Activated CD8-positive, alpha-beta memory T cell treated with anti-CD3 and anti-CD28 coated beads, Interleukin-2, amount 10 ng/mL, durations not matched to agents 7 days and 5 days (primary cell): ENCODE measurements at places on chromosomes 16 and 17.
A peak's percentile ranks its signal among the peaks of the same experiment; 100 is the strongest.

DNA sequence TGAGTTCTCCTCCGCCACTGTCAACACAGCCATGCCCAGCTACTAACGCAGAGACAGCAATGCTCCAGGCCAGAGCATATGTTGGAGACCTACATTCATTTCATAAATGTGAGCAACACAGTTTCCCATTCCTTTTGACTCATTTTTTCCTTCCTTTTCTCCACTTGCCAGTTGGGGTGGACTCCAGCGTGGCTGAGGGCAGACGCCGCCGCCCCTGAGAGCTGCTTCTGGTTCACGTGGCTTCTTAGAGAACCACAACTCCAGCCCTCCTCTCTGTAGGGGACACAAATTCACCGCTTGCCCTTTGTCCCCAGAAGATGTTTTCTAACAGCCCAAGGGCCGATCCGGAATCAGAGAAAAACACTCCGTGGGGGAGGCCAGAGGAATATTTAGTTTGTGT lies 45.8 kb upstream of the ZCCHC14 start:
- no peak for DNase-seq
- H3K27me3 ChIP-seq, result peaks cover 51% of the 10 kb centered on the region
- no peak overlapping the region for H3K4me3 ChIP-seq
- peaks cover 4% of the 10 kb centered on the region for H3K4me1 ChIP-seq
- no peaks in the 10 kb centered on the region for H3K36me3 ChIP-seq
- no peak overlapping the region for H3K27ac ChIP-seq

DNA sequence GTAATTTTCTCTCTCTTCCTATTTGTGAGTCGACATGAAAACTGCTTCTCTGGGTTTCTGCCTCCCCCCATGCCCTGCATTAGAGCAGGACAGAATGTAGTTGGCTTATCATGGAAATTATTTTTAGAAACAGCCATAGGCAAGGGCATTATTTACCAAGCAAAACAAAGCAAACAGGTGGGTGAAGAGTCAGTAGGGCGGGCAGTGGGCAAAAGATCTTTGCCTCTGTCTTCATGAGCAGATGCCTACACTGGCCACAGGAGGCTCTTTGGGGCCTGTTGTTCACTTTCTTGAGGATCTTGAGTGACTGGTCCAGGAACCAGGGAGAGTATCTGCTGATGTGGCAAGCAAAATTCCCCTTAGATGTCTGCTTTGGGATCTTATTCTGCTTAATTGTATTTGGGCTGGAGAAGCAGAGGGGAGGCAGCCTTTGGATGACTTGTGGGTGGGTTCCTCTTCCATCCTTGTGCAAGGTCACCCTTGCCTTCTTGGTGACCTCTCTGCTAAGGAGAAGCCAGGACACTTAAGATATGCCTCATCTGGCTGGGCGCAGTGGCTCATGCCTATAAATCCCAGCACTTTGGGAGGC lies 42.5 kb upstream of the CLEC19A start:
- DNase-seq, result no peak
- no peaks in the 10 kb centered on the region for H3K27me3 ChIP-seq
- no peak overlapping the region for H3K4me3 ChIP-seq
- no peak overlapping the region for H3K27ac ChIP-seq
- no peaks in the 10 kb centered on the region for H3K36me3 ChIP-seq

DNA sequence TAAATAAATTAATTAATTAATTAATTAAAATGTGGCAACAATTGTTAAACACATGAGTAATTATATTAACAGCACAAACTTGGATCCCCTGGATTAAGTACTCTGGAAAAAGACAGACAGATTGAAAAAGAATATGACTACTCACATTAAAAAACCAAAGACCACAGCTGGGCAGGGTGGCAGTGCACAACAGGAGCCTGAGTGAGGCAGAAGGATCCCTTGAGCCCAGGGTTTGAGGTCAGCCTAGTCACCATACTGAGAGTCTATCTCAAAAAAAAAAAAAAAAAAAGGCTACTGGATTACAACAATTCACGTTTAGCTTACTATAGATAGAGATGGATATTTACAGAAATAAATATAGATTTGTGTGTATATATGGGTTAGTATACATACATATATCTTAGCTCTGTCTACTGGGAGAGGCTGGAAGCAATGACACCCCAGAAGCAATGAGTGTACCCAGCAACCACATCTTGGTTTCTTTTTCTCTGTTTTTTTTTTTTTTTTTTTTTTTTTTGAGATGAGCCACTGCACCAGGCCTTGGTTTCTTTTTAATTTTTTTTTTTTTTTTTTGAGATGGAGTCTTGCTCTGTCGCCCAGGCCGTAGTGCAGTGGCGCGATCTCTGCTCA lies 10.6 kb upstream of the SUZ12 start:
- no peak overlapping the region for H3K4me3 ChIP-seq
- peaks cover 8% of the 10 kb centered on the region for H3K4me1 ChIP-seq
- peak; percentile 67 for DNase-seq
- no peaks in the 10 kb centered on the region for H3K36me3 ChIP-seq
- H3K27ac ChIP-seq, result peak overlapping the region; percentile 63

- no peaks in the 10 kb centered on the region for H3K27me3 ChIP-seq
- peak; percentile 90 for DNase-seq
- peak within 1 kb of the TSS; percentile 71 for H3K27ac ChIP-seq
- peak within 1 kb of the TSS; percentile 71 for H3K4me3 ChIP-seq
- H3K4me1 ChIP-seq, result peaks cover 40% of the 10 kb centered on the region
These were observed at the start of gene NAE1 for GRCh38 chr16:66830422-66831404. Gene NAE1 (minus strand): TSS chr16:66830976. CDS start chr16:66830899, 77 bp downstream.

DNA sequence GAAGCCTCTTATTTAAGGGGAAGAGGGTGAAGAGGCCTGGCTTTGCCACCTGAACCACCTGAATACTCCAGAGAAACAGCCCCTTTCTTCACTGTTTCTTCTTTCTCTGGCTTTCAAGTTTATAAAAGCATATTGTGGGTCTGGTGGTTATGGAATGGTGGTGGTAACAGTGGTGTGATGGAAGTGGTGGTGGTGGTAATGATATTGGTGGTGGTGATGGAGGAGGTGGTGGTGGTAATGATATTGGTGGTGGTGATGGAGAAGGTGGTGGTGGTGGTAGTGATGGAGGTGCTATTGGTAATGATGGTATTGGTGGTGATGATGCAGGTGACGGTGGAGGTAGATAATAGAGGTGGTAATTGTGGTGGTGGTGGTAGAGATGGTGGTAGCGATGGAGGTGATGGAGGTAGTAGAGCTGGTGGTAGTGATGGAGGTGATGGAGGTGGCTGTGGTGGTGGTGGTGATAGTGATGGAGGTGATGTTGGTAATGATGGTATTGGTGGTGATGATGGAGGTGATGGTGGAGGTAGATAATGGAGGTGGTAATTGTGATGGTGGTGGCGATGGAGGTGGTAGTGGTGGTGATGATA lies 14.1 kb upstream of the C1QL1 start:
- no peak overlapping the region for H3K27ac ChIP-seq
- H3K27me3 ChIP-seq, result peaks cover 44% of the 10 kb centered on the region
- no peak for DNase-seq
- H3K4me3 ChIP-seq, result no peak overlapping the region
- peaks cover 2% of the 10 kb centered on the region for H3K36me3 ChIP-seq

- no peaks in the 10 kb centered on the region for H3K36me3 ChIP-seq
- no peak overlapping the region for H3K4me3 ChIP-seq
- no peak for DNase-seq
- no peaks in the 10 kb centered on the region for H3K27me3 ChIP-seq
These were observed 33.2 kb downstream of the MAP2K6 start for GRCh38 chr17:69447726-69448125.

GRCh38 chr16:11949527-11949926 lies 7.7 kb upstream of the NPIPB2 start:
- H3K27me3 ChIP-seq, result no peaks in the 10 kb centered on the region
- H3K4me1 ChIP-seq, result no peaks in the 10 kb centered on the region
- H3K4me3 ChIP-seq, result no peak overlapping the region

GRCh38 chr16:11345040-11345862 lies at the start of gene RMI2:
Gene RMI2 (plus strand): TSS chr16:11345459. CDS start chr16:11345472, 13 bp downstream.
- H3K36me3 ChIP-seq, result peaks cover 15% of the 10 kb centered on the region
- H3K27me3 ChIP-seq, result no peaks in the 10 kb centered on the region
- H3K27ac ChIP-seq, result peak within 1 kb of the TSS; percentile 76
- DNase-seq, result peak; percentile 98
- H3K4me1 ChIP-seq, result peaks cover 53% of the 10 kb centered on the region

DNA sequence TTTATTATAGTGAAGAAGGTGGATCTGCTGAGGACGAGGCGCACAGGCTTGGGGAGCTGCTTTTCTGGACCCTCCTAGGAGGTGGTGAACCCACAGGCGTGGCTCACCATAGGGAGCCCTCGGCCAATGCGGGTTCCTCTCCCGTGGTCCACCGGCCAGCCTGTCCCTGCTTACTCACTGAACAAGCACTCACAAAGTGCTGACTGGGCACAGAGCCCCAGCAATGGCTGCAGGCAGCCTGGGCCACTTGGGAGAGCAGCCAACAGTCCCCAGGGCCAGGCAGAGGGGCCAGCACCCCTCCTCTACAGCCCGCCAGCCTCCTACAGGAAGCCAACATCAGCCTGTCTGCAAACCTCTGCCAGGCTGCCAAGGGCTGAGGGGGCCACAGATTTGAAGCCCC lies 19.1 kb upstream of the NCBP3 start:
- no peak for DNase-seq
- H3K27ac ChIP-seq, result no peak overlapping the region
- no peaks in the 10 kb centered on the region for H3K4me1 ChIP-seq
- no peaks in the 10 kb centered on the region for H3K27me3 ChIP-seq
- H3K36me3 ChIP-seq, result no peaks in the 10 kb centered on the region
- no peak overlapping the region for H3K4me3 ChIP-seq

GRCh38 chr17:51128076-51128475 lies 7.4 kb upstream of the SPAG9 start:
- no peak for DNase-seq
- no peaks in the 10 kb centered on the region for H3K27me3 ChIP-seq
- peaks cover 5% of the 10 kb centered on the region for H3K4me1 ChIP-seq
- H3K4me3 ChIP-seq, result no peak overlapping the region

GRCh38 chr16:84559311-84559932 lies 55.0 kb upstream of the MEAK7 start:
- peaks cover 25% of the 10 kb centered on the region for H3K4me1 ChIP-seq
- H3K27me3 ChIP-seq, result no peaks in the 10 kb centered on the region
- no peak overlapping the region for H3K4me3 ChIP-seq
- H3K27ac ChIP-seq, result peak overlapping the region; percentile 22
- no peak for DNase-seq

DNA sequence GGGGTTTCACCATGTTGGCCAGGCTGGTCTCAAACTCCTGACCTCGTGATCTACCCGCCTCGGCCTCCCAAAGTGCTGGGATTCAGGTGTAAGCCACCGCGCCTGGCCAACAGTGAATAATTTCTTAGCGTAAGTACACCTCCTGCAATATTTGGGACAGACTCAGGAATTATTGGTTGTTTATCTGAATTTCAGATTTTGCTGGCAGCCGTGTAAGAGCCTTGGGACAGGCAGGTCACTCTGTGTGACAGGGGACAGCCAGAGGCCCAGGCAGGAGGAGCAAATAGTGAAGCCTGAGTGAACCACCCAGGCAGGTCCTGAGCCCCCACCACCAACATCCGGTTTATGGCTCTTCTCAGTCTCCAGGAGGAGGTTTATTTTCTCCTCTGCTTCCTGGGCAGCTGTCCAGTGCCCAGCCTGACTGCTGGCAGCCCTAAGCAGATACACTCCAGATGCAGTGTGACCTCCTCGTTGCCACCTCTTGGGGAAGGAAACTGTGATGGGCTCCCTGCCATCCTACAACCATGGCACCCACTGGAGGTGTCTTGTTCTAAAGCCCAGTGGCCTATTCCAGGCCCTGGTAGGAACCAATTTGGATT lies 26.2 kb upstream of the ADORA2B start:
- peaks cover 22% of the 10 kb centered on the region for H3K4me1 ChIP-seq
- no peak overlapping the region for H3K4me3 ChIP-seq
- H3K27me3 ChIP-seq, result peaks cover 47% of the 10 kb centered on the region
- H3K27ac ChIP-seq, result no peak overlapping the region
- peak; percentile 8 for DNase-seq

GRCh38 chr16:74775255-74775654 lies 635 bp upstream of the FA2H start:
- H3K27ac ChIP-seq, result no peak overlapping the region
- DNase-seq, result peak; percentile 4
- peaks cover 44% of the 10 kb centered on the region for H3K27me3 ChIP-seq
- H3K4me1 ChIP-seq, result peaks cover 10% of the 10 kb centered on the region
- peak overlapping the region; percentile 20 for H3K4me3 ChIP-seq

GRCh38 chr17:27321372-27321771 lies 27.5 kb downstream of the WSB1 start:
- no peak overlapping the region for H3K27ac ChIP-seq
- no peak for DNase-seq
- peaks cover 16% of the 10 kb centered on the region for H3K36me3 ChIP-seq
- H3K4me1 ChIP-seq, result no peaks in the 10 kb centered on the region
- no peaks in the 10 kb centered on the region for H3K27me3 ChIP-seq

- H3K27ac ChIP-seq, result no peak overlapping the region
- H3K27me3 ChIP-seq, result peaks cover 4% of the 10 kb centered on the region
- no peak overlapping the region for H3K4me3 ChIP-seq
- H3K36me3 ChIP-seq, result no peaks in the 10 kb centered on the region
- DNase-seq, result no peak
These were observed 154.1 kb upstream of the HS3ST3A1 start for GRCh38 chr17:13755851-13756250.

DNA sequence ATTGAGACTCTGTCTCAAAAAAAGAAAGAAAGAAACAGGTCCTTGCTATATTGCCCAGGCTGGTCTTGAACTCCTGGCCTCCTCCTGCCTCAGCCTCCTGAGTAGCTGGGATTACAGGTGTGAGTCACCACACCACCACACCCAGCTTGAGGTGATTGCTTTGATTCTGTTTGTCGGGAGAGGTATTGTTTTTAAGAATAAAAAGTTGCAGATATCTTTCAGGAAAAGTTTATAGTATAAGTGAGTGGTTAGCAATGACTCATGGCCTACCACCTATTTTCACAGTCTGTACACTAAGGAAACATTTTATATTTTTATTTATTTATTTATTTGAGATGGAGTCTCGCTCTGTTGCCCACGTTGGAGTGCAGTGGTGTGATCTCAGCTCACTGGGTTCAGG lies 45.0 kb downstream of the RHOT1 start:
- H3K4me1 ChIP-seq, result no peaks in the 10 kb centered on the region
- DNase-seq, result no peak
- no peak overlapping the region for H3K27ac ChIP-seq
- peaks cover 7% of the 10 kb centered on the region for H3K36me3 ChIP-seq

DNA sequence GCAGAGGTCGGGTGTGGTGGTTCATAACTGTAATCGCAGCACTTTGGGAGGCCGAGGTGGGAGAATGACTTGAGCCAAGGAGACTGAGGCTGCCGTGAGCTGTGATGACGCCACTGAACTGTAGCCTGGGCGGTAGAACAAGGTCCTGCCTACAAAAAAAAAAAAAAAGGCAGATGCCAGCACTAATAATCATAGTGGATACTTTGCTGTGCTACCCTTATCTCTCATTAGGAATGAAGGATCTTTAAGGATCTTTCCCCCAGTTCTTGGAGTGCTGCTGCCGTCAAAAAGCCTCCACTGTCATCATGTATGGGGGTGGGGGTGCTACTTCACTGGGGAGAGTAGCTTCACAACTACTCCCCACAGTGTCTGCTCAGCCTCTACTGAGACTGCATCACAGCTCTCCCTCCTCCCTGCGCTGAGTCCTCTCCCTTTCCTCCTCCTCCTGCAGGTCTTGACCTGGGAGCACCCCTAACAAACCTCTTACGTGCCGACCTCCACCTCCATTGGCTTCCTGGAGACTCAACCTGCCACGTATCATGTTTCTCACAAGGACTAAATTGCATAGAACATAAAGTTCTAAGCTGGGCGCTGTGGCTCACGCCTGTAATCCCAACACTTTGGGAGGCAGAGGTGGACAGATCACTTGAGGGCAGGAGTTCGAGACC lies 24.4 kb upstream of the ST6GALNAC1 start:
- peaks cover 23% of the 10 kb centered on the region for H3K4me1 ChIP-seq
- no peak for DNase-seq
- no peak overlapping the region for H3K27ac ChIP-seq
- peaks cover 13% of the 10 kb centered on the region for H3K27me3 ChIP-seq
- H3K36me3 ChIP-seq, result peaks cover 2% of the 10 kb centered on the region
